ENCODE measurements at places on chromosomes 13 and 19.

DNA sequence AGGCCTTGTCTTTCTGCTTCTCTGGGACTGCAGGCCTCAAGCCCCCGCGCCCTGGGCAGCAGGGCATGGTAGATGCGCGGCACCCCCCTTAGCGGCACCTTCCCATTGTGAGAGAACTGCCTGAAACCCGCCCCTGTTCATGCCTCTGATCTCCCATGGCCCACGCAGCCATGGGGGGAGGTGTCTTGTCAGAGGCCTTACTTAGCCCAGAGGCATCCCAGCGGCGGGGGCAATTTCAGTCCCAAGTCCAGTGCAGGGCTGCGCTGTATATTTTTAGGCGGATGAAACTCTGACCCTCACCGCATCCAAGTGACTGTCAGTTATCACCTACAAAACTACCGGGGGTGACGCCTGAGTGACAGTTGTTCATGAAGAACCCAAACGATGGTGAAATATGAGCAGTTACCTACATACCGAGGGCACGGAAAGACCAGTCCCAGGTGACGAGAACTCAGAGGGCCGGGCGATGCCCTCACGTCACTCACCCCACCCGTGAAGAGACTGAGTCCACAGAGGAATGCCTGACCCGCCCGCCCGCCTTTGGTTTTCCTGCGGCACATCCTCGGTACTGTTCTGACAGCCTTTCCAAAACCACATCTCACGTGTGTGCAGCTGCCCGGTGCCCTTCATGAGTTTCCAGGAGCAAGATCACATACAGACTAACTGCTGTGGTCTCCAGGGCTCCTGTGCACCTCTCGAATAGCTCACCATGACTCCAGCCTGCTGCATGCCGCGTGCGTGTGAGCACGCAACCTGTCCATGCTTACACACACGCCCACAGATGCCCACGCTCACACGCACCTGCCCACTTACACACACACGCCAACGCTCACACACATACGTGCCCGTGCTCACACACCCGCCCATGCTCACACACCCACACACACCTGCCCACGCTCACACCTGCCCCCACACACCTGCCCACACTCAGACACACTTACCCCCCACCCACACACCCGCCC is 14.4 kb downstream of the IL17D start:
- H3K4me3 ChIP-seq, result no peak overlapping the region
- no peak for DNase-seq
- no peak overlapping the region for H3K27ac ChIP-seq
- H3K36me3 ChIP-seq, result no peaks in the 10 kb centered on the region

GRCh38 chr13:31717583-31717982 is 21.7 kb upstream of the RXFP2 start:
- no peaks in the 10 kb centered on the region for H3K36me3 ChIP-seq
- no peak for DNase-seq
- H3K27me3 ChIP-seq, result no peaks in the 10 kb centered on the region
- no peak overlapping the region for H3K4me3 ChIP-seq
- H3K4me1 ChIP-seq, result no peaks in the 10 kb centered on the region

GRCh38 chr19:29482855-29483640 is 42.7 kb upstream of the VSTM2B start:
- H3K27ac ChIP-seq, result no peak overlapping the region
- no peaks in the 10 kb centered on the region for H3K36me3 ChIP-seq
- H3K4me3 ChIP-seq, result no peak overlapping the region
- H3K4me1 ChIP-seq, result no peaks in the 10 kb centered on the region
- DNase-seq, result no peak
- no peaks in the 10 kb centered on the region for H3K27me3 ChIP-seq

- H3K4me3 ChIP-seq, result no peak overlapping the region
- H3K36me3 ChIP-seq, result no peaks in the 10 kb centered on the region
- H3K4me1 ChIP-seq, result no peaks in the 10 kb centered on the region
- H3K27ac ChIP-seq, result no peak overlapping the region
Measured at GRCh38 chr13:21625366-21625765, 21.4 kb upstream of the MICU2 start.

- H3K4me3 ChIP-seq, result no peak overlapping the region
- H3K27ac ChIP-seq, result no peak overlapping the region
- H3K36me3 ChIP-seq, result no peaks in the 10 kb centered on the region
- no peaks in the 10 kb centered on the region for H3K4me1 ChIP-seq
- no peak for DNase-seq
- no peaks in the 10 kb centered on the region for H3K27me3 ChIP-seq
Measured at GRCh38 chr13:33626407-33626806, 191.5 kb upstream of the RFC3 start.

GRCh38 chr19:12055784-12056183 is 3.0 kb upstream of the ZNF878 start:
- H3K4me1 ChIP-seq, result peaks cover 6% of the 10 kb centered on the region
- H3K27ac ChIP-seq, result no peak overlapping the region
- no peaks in the 10 kb centered on the region for H3K27me3 ChIP-seq
- H3K4me3 ChIP-seq, result no peak overlapping the region
- DNase-seq, result no peak

GRCh38 chr19:1648920-1649541 is 3.4 kb downstream of the TCF3 start:
- DNase-seq, result no peak
- H3K4me3 ChIP-seq, result no peak overlapping the region
- H3K4me1 ChIP-seq, result peaks cover 4% of the 10 kb centered on the region

DNA sequence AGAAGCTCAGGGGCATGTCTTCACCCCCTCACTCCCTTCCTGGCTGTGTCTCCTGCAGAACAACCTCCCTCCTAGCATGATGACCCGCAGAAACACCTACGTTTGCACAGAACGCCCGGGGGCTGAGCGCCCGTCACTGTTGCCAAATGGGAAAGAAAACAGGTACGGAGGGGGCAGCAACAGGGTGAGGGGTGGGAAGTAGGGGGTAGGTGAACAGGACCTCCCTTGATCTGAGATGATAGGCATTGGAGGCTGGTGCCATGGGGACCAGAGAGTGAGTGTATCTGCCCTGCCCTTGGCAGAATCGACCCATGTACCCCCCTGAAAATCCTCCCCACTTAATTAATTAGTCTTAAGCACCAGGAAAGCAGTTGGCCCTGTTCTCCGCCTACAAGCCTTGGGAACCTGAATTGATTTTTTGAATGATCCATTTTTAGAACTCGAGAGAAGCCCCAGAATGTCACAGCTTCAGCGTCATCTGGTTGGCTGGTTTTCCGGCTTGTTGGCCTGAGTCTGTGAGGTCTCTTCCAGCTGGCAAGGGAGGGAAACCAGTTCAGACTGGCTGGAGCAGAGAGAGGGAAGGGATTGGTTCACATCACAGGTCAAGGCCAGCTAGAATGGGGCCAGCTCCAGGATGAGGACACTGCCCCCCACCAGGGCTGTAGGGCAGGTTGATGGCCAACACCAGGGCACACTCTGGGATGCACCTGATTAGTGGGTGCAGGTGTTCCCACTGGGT is 28.2 kb downstream of the CKM start:
- no peak overlapping the region for H3K4me3 ChIP-seq
- H3K27ac ChIP-seq, result no peak overlapping the region
- no peaks in the 10 kb centered on the region for H3K27me3 ChIP-seq

GRCh38 chr19:28394725-28395124 is 818.2 kb downstream of the UQCRFS1 start:
- H3K36me3 ChIP-seq, result no peaks in the 10 kb centered on the region
- no peak for DNase-seq
- no peak overlapping the region for H3K27ac ChIP-seq
- no peaks in the 10 kb centered on the region for H3K27me3 ChIP-seq

Measured in colonic mucosa (tissue), 4 donors.